ENCODE measurements at places on chromosomes 1 and 21.

DNA sequence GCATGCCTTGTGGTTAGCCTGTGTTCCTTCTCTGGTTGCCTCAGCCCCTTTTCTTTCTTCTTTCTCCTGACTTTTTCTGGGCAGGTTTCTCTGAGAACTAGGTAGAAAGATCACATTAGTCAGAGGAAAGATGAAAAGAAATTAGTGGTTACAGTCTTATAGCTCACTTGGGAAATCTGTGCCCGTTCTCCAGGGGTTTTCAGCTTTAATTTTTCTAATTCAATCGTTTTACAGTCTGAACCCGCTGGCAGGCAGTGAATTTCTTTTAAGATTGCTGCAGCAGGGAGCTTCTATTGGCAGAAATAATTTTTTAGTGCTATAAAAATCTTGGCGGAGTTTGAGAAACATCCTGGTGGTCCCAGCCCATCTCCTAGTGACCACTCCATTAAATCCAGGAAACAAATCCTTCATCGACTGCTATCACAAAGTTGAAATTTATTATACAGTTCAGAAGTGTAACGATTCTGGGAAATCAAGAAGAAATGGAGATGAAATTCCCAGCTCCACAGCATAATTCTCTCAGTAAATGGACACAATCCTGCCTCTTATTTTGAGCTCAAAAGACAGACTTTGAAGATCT is 113.1 kb downstream of the PCP4 start:
- no peak for DNase-seq

GRCh38 chr1:69438056-69438795 is 129.5 kb upstream of the LRRC7 start:
- no peak for DNase-seq

GRCh38 chr1:1302006-1302430 is 5.7 kb downstream of the ACAP3 start:
- peak; percentile 42 for DNase-seq

GRCh38 chr1:56811331-56811730 is 7.9 kb downstream of the FYB2 start:
- DNase-seq = no peak

GRCh38 chr21:37375866-37376574 is 9.4 kb downstream of the DYRK1A start:
- no peak for DNase-seq

GRCh38 chr21:38574895-38575575 is 76.8 kb upstream of the ERG start:
- no peak for DNase-seq

- no peak for DNase-seq
Measured at GRCh38 chr1:179083533-179083932, 1.7 kb downstream of the TOR3A start.

Data from hematopoietic multipotent progenitor cell treated with erythropoietin and hydrocortisone succinate and interleukin-3 and kit ligand, for 6 days (in vitro differentiated cells).